Transverse colon (tissue), 4 donors: ENCODE measurements at places on chromosomes 6 and 20. TPM values are rescaled to one million over a fixed set of nuclear protein-coding genes. Genes with fewer than 3 reads are reported as not detected.

FAM8A1 gene
- total RNA-seq = 60.8 TPM

GGTLC1 gene
- total RNA-seq = not detected

CCDC170 gene
- total RNA-seq = 6.2 TPM

DNMT3B gene
- 0.55 TPM for total RNA-seq

CALHM6 gene
- 21.7 TPM for total RNA-seq

SRSF12 gene
- not detected for total RNA-seq

HCRTR2 gene
- total RNA-seq = not detected

PBOV1 gene
- total RNA-seq = not detected

TTI1 gene
- total RNA-seq = 19.5 TPM

SPEF1 gene
- not detected for total RNA-seq

DNA sequence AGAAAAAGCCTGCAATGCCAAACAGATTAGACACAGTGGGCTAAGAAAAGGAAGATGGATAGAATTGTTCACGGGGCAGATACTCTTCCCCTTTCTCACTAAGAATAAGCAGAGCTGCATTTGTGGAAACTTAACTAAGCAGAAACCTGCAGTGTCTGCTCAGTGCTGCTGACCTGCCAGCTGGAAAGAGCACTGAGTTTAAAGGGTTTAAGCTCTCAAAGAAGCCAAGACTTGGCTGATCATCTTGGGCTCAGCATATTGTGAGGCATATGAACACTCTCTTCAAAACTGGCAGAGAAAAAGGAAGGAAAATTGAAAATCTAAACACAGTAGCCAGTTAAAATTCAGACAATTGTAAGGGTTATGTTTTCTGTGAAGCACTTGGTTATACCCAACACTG lies 711.1 kb upstream of the EPHA7 start:
- DNase-seq = no peak

- no peak for DNase-seq
Observed at GRCh38 chr20:16760431-16761304, 12.5 kb downstream of the OTOR start.

DNA sequence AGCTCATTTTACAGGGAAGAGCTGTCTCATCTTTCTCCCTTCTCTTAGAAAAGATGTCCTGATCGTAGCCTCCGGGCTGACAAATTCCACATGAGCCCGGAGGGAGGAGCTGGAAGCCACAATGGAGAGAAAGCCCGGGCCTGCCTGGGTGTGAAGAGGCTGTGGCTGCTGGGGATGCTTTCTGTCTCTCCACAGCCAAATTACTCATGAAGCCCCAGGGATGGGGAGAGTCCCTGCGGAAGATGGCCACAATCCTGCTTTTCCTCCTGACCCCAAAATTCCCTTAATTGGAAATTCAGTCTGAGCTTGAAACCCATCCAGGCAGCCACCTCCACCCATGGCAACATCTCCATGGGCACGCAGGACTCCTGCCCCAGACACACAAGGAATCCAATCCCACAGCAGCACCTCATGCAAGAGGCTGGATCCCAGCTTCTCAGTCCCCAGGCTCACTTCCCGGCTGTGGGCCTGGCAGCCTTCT lies 32.4 kb downstream of the JPH2 start:
- DNase-seq = no peak

- DNase-seq = no peak
Observed at GRCh38 chr6:68247782-68248181, 387.3 kb upstream of the ADGRB3 start.

DNA sequence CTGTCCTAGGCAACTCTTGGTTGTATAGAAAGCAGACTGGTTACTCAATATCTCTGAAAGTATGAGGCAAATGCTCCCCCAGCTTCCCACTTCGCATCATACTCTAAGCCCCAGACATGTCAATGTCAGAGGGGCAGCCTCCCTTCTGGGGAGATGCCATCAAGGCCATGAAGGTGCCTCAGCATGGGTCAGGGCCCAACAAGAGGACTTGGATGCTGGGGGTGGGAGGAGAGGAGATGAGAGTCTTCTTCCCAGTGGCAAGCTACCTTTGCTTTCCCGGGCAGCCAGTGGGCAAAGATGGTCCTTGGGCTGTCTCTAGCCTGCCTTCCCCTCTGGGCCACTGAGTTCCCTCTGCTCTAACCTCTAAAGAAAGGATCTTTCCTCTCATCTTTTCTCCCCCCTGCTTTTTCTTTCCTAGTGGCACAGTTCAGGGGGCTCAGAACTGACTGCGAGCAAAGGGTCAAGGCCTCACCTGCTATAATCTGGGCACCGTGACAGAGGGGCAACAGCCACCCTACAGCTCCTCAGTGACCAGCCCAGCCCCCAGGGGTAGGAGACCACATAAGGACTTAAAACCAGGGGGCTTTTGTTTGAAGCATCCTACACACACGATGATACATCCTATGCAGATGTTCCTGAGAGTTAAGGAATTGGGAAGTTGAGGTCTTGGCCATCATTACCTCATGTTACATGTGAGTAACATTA lies 26.2 kb downstream of the MOCS1 start:
- no peak for DNase-seq

DNA sequence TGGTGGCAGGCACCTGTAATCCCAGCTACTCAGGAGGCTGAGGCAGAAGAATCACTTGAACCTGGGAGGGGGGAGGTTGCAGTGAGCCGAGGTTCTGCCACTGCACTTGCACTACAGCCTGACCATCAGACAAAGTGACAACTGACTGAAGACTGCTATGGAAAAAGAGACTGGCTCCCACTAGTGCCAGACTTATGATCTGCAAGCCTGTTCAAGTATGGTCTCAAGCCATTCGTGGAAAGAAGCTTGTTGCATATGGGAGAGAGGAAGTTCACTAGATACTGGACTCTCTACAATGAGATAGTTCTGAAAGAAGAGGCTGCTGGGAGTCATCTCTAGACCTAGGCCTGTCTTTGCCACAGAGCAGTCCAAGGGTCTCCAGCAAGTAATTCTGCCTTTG lies 26.7 kb downstream of the MDN1 start:
- peak; percentile 13 for DNase-seq

GRCh38 chr6:142361779-142362750 lies 60.3 kb downstream of the ADGRG6 start:
- no peak for DNase-seq

DNA sequence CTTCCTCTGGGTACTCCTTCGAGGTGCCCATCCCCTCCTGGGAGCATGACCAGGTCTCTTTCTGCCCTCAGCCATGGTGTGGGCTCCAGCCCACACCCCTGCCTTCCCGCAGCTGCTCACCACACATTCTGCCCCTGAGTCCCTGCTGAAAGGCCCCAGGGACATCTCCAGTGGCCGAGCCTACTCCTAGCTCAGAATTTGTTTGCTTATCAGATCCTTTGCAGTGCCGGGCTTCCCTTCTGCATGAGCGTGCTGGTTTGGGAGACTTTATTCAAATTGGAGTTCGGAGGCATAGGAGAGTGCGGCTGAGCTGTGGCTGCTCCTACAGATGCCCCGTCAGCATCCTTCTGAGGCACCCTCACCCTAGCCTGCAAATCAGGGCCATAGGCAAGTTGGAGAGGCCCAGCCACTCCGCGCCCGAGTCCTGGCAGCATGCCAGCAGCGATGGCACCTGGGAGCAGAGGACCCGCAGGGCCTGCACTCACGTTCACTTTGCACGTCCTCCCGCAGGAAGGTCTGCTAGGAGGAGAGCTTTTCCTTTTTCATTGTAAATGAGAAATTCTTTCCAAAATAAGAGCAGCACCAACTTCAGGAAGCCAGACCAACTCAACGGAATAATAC lies 327.3 kb downstream of the QKI start:
- no peak for DNase-seq

- no peak for DNase-seq
Observed at GRCh38 chr20:22924949-22925612, 110.0 kb upstream of the SSTR4 start.

DNA sequence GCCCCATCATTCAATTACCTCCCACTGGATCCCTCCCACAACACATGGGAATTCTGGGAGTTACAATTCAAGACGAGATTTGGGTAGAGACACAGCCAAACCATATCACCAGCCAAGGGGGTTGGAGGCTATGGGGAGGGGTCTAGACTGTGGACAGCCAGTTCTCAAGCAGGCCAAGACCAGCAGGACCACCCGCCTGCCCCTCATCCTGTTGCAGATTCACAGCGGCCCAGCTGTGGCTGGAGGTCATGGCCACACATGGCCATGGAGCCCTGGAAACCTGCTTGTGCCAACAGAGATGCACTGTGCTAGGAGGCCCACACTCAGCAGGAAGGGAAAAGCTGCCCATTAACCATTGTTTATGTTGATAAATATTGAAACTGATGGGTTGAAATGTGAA lies 240.5 kb downstream of the TTLL2 start:
- no peak for DNase-seq

GRCh38 chr6:6314596-6314995 lies 5.9 kb downstream of the F13A1 start:
- no peak for DNase-seq

DNA sequence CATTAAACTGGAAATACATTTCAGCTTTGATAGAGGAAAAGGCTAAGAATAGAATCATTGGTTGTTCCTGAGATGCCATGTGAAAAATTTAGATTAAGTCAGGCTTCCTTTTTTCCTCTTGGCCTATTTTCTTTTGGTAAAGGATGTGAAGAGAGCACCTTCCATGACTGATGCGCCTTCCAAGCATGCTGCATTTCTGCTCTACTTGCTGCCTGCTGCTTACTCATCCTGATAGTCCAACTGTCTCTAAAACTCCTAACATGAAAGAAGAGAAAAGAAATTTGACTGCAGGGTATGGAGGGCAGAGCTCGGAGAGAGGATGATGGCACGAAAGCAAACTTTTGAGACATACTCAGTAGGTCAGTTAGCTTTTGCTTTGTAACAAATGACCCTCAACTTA lies 28.8 kb downstream of the SNAP25 start:
- no peak for DNase-seq

GRCh38 chr6:150001295-150002008 lies 23.9 kb downstream of the RAET1L start:
- no peak for DNase-seq

GRCh38 chr20:8438748-8439147 lies 306.7 kb downstream of the PLCB1 start:
- no peak for DNase-seq

DNA sequence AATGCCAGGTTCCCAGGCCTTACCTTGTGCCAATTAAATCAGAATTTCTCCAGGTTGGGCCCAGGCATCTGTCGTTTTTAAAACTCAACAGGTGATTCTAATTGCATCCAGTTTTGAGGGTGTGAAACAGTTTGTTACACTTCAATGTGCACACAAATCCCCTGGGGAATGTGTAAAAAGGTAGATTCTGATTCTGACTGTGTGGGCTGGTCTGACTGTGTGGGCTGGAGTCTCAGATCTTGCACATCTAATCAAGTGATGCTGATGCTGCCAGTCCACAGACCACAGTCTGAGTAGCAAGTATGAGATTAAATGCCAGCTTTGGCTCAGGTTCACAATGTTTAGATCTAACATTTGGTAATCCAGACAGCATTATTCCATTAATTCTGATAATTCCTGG lies 12.5 kb upstream of the ETV7 start:
- no peak for DNase-seq

DNA sequence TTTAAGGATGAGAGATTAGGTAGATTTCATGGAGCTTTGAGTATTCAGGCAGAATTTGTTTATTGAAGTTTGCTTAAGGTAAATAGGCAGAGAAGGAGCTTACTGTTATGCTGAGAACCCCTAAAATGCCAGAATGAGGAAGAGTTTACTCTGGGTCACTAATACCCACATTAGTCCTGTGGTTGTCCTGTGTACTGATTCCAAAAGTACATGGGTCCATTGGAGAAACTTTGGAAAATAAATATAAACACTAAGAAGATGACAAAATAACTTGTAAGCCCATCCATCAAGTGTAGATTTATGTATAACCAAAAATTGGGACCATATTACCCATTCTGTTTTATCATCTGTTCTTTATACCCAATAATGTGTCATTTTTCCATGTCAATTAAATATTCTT lies 31.6 kb downstream of the ENPP1 start:
- no peak for DNase-seq

- no peak for DNase-seq
Observed at GRCh38 chr20:11979306-11979990, 61.8 kb downstream of the BTBD3 start.

GRCh38 chr20:22403632-22404361 lies 180.6 kb downstream of the FOXA2 start:
- DNase-seq = no peak

GRCh38 chr20:40942775-40943174 lies 85.8 kb upstream of the TOP1 start:
- DNase-seq = no peak

DNA sequence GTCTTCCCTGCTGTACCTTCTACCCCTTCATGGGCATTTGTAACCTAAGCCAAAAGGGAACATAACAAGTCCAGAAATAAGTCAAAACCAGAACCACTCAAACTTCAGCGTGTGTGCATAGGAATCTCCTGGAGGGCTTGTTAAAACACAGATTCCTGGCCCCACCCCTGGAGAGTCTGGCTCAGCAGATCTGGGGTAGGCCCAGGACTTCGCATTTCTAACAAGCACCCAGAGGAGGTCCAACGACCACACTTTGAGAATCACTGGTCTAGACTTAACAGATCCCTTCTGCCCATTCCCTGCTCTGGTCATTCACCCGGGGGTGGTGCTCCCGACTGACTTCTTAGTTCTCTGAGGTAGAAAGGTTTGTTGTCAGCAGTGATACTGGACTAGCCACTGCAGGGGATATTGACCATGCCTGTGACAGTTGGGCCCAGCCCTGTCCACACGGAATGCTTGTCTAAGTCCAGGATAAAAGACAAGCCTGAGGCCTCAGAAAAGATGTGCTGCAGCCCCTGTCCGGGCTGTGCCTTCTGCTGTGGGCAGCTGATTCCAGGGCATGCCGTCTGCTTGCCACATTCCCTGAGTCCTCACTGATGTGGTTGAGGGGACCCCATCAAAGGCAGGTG lies 68.6 kb downstream of the SYNJ2 start:
- DNase-seq = no peak

GRCh38 chr6:72381076-72381475 lies 240.8 kb upstream of the KCNQ5 start:
- no peak for DNase-seq

- no peak for DNase-seq
Observed at GRCh38 chr20:62647521-62648317, 5.4 kb downstream of the SLCO4A1 start.

DNA sequence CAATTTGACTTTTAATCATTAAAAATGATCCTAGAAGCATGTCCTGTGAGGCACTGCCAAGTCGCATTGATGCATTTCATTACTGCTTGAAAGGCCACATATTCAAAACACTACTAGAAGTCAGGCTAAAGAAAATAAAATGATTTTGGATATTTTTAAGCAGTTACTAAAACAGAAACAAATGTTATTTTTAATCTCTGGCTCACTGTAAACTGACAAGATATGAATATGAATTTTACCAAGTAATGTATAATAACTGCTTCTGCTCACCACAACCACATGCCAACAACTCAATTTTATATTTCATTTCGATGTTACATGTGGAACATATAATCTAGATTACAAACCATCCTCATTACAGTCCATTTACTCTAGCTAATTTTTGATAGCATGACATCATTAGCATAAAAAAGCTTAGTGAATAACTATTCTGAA lies 90.6 kb downstream of the ATXN1 start:
- DNase-seq = no peak

DNA sequence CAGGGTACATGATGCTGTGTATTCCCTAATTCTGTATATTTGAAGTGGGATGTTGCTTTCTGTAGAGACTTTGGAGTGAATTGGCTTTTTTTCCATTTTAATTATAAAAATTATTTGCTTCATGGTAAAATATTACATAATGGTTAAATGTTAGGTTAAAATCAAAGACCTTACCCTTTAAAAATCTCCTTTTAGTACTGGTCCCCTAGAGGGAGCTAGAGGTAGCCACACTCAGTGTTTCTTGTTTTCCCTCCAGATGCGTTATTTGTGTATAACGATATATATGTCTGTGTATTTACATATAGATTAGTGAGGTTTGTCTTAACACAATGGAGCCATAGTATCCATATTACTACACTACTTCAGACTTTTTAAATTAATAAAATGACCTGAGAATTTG lies 146.7 kb downstream of the PLCB4 start:
- DNase-seq = no peak
